Activated CD4-positive, alpha-beta T cell treated with anti-CD3 and anti-CD28 coated beads, Interleukin-2, amount 10 ng/mL, durations not matched to agents 24 days and 14 days (primary cell): ENCODE measurements at places on chromosomes 4 and X. TPM values are rescaled to one million over a fixed set of nuclear protein-coding genes. Genes with fewer than 3 reads are reported as not detected.

ARHGAP24 gene
- total RNA-seq, result not detected in 2 replicates

- no peak for DNase-seq
Measured at GRCh38 chr4:39682138-39682537, 15.8 kb upstream of the UBE2K start.

DNA sequence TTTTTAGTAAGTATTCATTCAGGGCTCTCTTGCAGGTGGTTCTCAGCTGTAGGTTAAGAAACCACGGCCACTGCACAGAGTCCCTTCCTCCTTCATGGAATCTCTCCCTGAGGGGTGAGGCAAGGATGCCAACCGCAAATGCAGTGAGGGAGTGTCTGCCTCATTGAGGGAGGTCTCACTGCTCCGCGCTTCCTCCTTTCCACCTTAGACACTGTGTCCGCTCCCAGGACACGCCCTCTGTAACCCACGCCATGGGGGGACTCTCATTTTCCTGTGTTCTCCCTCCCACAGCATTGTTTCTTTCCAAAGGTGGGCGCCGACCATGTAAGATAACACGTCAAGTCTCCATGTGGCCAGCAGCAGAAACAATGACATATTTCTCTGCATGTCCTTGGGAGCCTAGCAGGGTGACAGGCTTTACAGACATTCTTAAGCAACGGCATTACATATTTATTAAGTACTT lies 63.2 kb downstream of the SEPSECS start:
- no peak for DNase-seq

DNA sequence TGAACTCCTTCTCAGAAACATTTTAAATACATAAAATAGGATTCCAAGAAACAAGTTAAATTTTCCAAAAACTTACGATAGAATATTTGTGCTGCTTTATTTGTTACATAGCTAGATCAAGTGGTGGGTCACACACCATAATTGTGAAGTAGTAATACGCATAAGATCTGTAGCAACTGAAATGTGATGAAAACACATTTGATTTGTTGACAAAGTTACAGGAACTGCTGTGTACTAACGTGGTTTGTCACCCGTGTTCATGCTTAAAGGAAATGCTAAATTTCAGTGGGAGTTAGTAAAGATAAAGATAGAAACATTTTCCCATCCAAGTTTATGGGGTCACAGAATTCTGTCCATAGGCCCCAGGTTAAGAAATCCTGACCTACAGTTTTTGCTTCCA lies 34.1 kb upstream of the PHEX start:
- no peak for DNase-seq

DNA sequence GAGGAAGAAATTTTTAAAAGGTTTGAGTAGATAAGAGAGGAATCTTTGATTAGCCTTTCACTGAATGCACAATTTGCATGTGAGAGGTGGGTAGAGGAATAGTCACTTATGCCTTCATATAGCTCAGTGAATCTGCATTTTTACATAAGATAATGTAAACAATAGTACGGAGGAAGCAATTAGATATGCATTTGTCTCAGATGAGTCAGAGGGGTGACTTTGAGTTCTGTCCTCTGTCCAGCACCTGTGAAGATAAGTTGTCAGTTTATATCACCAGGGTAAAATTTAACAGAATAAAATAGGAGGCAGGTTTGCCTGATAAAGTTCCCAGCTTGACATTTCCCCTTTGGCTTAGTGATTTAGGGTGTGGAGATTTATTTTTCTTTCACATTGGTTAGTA lies 841.9 kb downstream of the PCDH18 start:
- DNase-seq, result no peak

- no peak for DNase-seq
Measured at GRCh38 chr4:163191999-163192398, 25.3 kb upstream of the NAF1 start.

GRCh38 chr4:71259911-71260331 lies 78.9 kb upstream of the SLC4A4 start:
- no peak for DNase-seq

- peak; percentile 61 for DNase-seq
Measured at GRCh38 chr4:128565565-128566186, 243.8 kb upstream of the JADE1 start.

GRCh38 chr4:185282968-185283367 lies 73.6 kb downstream of the SNX25 start:
- DNase-seq, result no peak

DNA sequence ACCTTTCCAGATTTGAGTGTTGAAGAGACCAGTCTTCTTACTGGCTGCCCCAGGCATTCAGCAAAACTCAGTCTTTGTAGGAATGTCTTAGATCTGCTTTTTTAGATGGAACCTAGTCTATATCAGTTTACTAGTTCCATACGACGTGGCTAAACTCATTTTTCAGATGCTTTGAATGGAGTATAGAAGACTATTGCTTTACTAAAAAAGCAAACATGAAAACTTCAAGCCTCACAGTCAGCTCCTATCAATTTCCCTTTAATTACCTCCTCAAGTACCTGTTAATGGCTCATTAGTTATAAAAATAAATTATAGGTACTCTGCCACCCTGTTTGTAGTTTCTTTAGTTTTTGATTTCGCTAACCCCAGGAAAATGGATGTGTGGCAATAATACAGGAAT lies 63.0 kb upstream of the STOX2 start:
- DNase-seq, result no peak
